ENCODE measurements at places on chromosomes 5 and 9. TPM values are rescaled to one million over a fixed set of nuclear protein-coding genes. Genes with fewer than 3 reads are reported as not detected.

- H3K4me3 ChIP-seq, result peak overlapping the region; percentile 28
- peak; percentile 48 for DNase-seq
- H3K36me3 ChIP-seq, result peaks cover 20% of the 10 kb centered on the region
These were observed 40.2 kb downstream of the SH3RF2 start for GRCh38 chr5:145976431-145977155.

DNA sequence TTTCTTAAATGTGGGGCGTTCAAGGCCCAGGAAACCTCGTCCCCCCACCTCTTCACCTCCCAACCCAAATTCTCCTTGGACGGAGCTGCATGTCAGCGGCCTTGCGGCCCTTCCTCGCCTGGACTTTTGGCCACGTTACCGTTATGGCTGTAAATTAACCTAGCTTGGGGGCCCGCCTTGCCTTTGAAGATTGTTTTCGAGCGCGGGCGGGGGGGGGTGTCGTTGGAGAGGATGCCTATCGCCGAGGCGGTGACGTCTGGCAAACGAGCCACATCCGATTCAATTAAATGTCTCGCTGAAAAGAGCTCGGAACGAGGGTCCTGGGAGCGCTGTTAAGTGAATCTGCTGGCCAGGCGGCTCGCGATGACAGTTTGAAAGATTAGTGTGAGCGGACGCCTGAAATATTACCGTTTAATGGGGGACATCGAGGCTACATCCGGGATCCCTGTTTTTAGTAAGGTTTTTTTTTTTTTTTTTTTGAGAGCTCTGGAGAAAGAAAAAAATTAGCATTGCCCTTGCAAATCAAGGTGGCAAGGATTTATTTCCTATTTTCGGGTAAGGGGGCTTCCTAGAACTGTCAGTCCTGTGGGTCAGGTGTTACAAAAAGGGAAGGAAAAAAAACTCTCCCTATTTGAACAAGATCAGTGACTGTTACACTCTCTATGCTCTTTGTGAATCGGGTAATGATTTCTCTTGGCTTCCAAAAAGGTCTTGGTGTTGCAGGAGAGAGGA, 2.3 kb upstream of the NKX2-5 start:
- no peaks in the 10 kb centered on the region for H3K36me3 ChIP-seq
- DNase-seq, result no peak
- peaks cover 100% of the 10 kb centered on the region for H3K27me3 ChIP-seq
- H3K27ac ChIP-seq, result no peak overlapping the region

The ZNF366 gene
- total RNA-seq, result not detected

The NRARP gene
- 32.6 TPM for total RNA-seq

DNA sequence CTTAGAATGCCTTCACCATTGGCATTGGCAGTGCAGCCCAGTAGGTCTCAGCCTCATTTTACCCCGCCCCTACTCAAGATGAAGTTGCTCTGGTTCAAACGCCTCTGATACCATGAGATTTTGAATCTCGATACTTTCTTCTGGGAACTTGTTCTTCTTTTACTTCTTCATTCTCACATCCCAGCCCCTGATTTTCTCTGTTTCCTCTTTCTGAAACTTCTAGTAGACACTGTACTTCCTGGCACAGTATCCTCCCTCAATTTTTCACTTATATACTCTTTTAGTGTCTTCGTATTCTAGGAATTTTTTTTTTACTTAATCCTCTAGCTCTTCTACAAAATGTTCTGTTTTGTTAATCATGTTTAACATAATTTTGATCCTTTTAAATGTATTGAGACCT, 13.1 kb upstream of the ZNF79 start:
- no peaks in the 10 kb centered on the region for H3K27me3 ChIP-seq
- no peak overlapping the region for H3K4me3 ChIP-seq
- no peak overlapping the region for H3K27ac ChIP-seq
- H3K36me3 ChIP-seq, result peaks cover 5% of the 10 kb centered on the region

- DNase-seq, result no peak
- no peaks in the 10 kb centered on the region for H3K36me3 ChIP-seq
- H3K27me3 ChIP-seq, result no peaks in the 10 kb centered on the region
These were observed 690.1 kb upstream of the COX7C start for GRCh38 chr5:85927632-85928031.

All from Calu3 (cell line).